ENCODE measurements at places on chromosomes 2 and 18.

GRCh38 chr2:227191367-227191766, 26.9 kb downstream of the COL4A3 start:
- DNase-seq, result no peak

- no peak for DNase-seq
Measured at GRCh38 chr18:12442946-12443345, 35.2 kb downstream of the PRELID3A start.

- DNase-seq, result no peak
Measured at GRCh38 chr2:28377984-28378678, 14.5 kb upstream of the FOSL2 start.

DNA sequence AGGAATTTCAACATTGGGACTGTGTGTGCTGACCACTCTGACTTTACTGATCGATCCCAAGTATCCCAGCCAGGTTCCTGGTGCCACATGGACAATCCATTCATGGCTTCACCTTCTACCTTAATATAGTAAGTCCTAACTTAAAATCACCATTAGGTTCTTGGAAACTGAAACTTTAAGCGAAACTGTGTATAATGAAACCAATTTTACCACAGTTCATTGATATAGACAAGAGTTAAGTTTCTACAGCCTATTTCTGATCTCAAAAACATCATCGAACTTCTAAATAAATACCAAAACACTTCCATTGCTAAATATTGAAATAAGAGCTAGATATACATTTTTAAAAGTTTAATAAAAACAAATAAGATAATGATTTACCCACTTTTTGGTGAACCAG, 4.4 kb upstream of the EXOC6B start:
- no peak for DNase-seq

GRCh38 chr2:239249776-239250175, 151.0 kb downstream of the HDAC4 start:
- DNase-seq, result no peak

GRCh38 chr2:219522111-219523030, 8.1 kb downstream of the ASIC4 start:
- DNase-seq, result no peak

DNA sequence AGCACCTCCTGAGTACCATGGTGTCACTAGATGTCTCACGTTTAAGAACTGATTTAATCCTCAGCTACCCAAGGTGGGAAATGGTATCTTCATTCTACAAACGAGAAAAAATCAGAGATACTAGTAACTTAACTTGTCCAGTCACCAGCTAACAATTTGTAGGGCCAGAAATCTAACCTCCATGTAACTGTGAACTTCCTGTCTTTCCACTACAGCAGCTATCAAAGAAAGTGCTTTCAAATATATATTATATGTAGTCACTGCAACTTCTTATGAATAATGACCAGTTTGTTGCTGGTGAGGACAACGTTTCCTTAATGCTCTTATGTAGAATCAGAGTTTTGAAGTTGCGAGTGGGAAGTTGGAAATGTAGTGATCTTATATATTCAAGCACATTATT, 1.9 kb downstream of the REV1 start:
- no peak for DNase-seq

DNA sequence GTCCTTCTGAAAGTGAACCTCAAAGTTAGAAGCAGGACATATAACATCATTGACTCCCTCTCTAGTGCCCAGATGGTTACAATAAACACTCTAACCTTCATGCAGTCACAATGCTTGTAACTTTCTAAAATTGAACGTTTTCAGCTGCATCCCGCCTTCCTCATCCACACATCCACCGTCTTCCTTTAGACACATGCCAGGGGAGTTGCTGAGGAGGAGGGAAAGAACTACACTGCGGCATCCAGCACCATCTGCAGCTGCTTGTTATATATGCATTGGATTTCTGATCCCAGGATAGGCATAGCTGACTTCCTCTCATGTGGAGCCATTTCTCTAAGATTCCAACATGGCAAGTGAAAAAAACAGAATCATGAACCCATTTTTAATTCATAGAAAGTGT, 96.8 kb downstream of the FBXO15 start:
- no peak for DNase-seq

GRCh38 chr2:65530547-65531320, 98.3 kb upstream of the SPRED2 start:
- DNase-seq, result no peak

DNA sequence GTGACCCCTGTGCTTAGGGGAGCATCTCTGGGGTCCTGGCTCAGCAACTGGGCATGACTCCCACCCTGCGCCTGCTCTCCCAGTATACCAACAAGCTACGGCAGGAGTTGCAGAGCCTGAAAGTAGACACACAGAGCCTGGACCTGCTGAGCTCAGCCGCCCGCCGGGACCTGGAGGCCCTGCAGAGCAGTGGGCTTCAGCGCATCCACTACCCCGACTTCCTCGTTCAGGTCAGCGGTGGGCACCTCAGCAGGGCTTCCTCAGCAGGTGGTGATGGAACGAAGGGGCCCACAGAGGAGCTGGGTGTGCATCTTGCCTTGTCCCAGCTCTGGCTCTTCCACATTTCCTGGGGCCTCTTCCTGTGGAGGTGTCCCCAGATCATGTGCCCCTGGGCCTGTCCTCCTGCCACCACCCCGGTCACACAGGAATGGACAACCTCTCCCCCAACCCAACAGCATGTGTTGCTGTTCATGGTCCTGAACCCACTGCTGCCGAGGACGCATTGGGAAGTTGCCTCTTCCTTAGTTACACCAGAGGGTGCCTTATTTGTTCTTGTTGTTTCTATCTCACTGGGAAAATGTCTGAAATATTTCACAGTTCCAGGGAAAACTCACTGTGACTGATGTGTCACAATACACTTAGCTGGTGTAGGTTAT, 10.8 kb downstream of the PROM2 start:
- DNase-seq, result no peak

DNA sequence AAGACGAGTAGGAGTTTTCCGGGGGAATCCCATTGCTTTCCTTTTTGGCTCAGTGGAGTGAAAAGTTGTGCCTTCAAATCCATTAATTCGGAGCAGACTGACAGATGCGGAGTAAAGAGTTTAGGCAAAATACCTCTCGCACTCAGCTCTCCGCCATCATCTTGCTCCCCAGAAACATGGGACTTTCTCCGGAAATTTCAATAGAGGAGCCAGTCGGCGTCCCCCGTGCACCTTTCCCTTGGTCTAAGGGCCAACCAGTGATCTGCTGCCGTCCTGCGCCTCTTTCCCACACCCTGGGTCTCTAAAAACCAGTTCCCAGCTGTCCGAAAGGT, 318 bp downstream of the TYW5 start:
- DNase-seq, result no peak

- DNase-seq, result no peak
Measured at GRCh38 chr2:153105829-153106578, 372.6 kb downstream of the RPRM start.

- DNase-seq, result peak; percentile 23
Measured at GRCh38 chr2:231711677-231712450, 3.5 kb downstream of the PTMA start.

GRCh38 chr2:46555011-46555410, 75.6 kb downstream of the TMEM247 start:
- DNase-seq, result no peak

DNA sequence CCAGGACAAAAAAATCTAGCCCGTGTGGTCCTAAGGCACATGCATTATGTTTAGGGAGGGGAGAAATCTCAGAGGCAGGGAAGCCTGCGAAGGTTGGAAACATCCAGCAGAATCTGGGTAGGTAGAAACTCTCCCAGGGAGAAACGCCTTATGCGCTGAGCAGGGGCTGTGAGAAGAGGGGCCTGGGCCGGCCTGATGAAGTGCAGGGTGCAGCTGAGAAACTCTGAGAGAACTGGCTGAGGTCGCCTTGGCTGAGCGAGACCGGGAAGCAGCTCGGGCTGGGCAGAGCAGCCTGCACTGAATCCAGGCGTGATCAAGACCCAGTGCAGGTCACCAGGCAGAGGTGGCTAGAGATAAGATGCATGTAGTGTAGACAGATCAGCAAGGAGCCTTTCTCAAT, 15.1 kb downstream of the CHMP1B start:
- no peak for DNase-seq

GRCh38 chr2:196961889-196962288, 35.4 kb upstream of the PGAP1 start:
- DNase-seq, result no peak

DNA sequence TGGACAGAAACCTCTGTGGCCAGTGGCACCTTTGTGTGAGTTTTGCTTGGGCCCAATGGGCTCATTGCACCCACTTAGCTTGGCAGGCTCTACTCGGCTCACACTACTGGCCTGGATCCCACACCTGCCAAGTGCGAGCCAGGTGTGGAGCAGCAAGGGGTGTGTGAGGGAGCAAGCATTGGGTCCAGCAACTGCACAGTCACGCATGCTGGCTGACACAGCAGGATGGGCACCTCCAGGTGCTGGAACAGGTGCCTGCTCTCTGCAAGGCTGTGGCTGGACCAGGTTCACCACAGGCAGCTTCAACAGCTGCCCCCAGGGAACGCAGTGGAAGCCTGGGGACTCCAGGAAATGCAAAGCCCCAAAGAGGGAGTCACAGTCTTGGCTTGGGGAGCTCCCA, 94.2 kb downstream of the DOK6 start:
- no peak for DNase-seq

GRCh38 chr18:48599391-48599790, 60.6 kb downstream of the CTIF start:
- DNase-seq, result no peak

DNA sequence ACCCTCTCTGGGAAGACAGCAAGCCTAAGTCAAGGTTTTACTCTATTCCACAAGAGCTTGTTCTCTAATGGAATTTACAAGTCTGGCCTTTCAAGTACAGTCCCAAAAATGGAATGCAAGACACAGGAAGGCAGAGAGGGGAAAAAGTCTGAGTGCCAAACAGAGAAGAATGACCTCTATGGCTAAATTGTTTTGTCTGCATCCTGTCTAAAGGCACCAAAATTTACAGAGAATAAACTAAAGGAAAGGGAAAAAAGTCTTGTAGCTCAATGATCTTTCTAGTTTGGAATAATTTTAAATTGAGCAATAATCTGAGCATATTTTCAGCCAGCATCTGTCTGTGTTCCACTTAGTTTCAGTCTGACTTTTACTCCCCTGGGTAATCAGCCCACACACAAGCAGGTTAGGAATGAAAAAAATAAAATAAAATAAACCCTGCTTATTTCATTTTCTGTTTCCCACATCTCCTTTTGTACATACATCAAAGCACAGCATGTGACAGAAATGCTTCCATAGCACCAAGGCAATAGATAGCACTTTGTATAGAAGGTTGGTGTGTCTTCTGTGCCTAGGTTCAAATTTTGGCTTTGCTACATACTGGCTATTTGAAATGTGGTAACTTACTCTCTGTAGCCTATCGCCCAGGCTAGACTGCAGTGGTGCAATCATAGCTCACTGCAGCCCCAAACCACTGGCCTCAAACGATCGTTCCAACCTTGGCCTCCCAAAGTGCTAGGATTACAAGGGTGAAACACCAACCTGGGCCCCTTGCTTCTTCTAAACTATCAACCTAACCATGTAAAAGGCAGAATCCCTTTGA, 105.1 kb downstream of the SLC8A1 start:
- no peak for DNase-seq

- no peak for DNase-seq
Measured at GRCh38 chr2:36670881-36671595, 25.5 kb upstream of the VIT start.

- no peak for DNase-seq
Measured at GRCh38 chr2:109721626-109722025, 72.5 kb upstream of the RGPD5 start.

DNA sequence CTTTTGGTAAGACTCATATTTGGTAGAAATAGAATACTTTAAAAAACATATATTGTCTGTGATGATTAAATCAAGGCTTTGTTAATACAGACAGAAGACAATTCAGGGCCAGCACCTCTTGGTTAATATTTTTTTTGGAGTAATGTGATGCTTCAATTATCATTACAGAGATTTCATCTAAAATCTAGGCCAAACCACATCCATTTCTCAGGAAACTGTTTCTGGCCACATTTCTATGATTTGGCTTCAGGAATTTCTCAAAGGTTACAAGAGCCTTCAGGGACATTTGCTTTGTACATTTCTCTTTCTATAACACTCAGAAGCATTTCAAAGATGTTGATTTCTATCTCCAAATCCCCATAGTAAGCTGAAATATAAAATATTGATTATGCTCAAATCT, 614.9 kb downstream of the LRP1B start:
- DNase-seq, result no peak

GRCh38 chr2:219628986-219629901, 1.8 kb downstream of the SLC4A3 start:
- DNase-seq, result no peak

GRCh38 chr2:207015901-207016300, 76.6 kb downstream of the CPO start:
- no peak for DNase-seq

GRCh38 chr2:203937788-203938187, 1.2 kb downstream of the ICOS start:
- DNase-seq, result no peak

- DNase-seq, result no peak
Measured at GRCh38 chr2:123532994-123533393, 492.1 kb upstream of the CNTNAP5 start.

- no peak for DNase-seq
Measured at GRCh38 chr2:228845162-228845925, 425.7 kb downstream of the PID1 start.

DNA sequence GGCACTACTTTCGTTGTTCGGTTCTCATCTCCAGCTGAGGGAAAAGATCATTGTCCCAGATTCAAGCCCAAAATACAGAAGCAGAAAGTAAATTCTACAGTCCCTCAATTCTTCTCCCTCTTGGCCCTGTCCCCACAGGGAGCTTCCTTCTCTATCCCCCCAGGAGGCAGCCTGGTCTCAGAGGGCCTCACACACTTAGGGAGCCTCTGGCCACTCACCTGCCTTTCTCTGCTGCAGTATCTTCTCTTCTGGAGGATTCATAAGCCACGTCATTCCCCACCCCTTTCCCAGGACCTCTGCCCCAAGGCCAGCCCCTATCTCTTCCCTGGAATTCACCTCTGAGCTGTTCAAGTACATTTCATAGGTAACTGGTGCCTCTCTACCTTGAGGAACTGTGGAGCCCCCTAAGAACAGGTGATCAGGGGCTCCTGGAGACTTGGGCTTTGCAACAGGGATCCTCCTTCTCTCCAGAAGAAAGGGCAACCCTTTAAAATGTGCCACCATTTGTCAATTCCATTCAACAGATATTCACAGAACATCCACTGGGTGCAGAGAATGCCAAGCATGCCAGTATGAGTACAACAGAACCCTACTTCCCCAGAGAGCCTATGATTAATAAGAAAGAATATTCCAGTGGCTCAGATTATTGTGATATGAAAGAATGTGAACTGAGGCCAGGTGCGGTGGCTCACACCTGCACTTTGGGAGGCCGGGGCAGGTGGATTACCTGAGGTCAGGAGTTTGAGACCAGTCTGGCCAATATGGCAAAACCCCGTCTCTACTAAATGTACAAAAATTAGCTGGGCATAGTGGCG, 72.9 kb downstream of the CIB4 start:
- DNase-seq, result no peak

GRCh38 chr18:36297417-36298125, at the start of gene FHOD3:
Gene FHOD3 (plus strand): TSS chr18:36297713. CDS start chr18:36297836, 123 bp downstream.
- no peak for DNase-seq

Data from central memory CD4-positive, alpha-beta T cell (primary cell).